ENCODE measurements at places on chromosomes 2 and 18.

GRCh38 chr2:72003124-72003523 is 144.5 kb downstream of the CYP26B1 start:
- no peak overlapping the region for H3K4me3 ChIP-seq
- DNase-seq: no peak
- no peaks in the 10 kb centered on the region for H3K36me3 ChIP-seq
- no peaks in the 10 kb centered on the region for H3K4me1 ChIP-seq
- no peak overlapping the region for H3K27ac ChIP-seq

- peaks cover 45% of the 10 kb centered on the region for H3K4me1 ChIP-seq
- peak; percentile 92 for DNase-seq
- peak overlapping the region; percentile 94 for H3K27ac ChIP-seq
Observed at GRCh38 chr2:42102024-42102590, 54.3 kb downstream of the PKDCC start.

GRCh38 chr2:241224018-241224850 is 35.8 kb downstream of the ANO7 start:
- H3K36me3 ChIP-seq: peaks cover 13% of the 10 kb centered on the region
- peaks cover 9% of the 10 kb centered on the region for H3K4me1 ChIP-seq
- peak overlapping the region; percentile 4 for H3K27ac ChIP-seq

DNA sequence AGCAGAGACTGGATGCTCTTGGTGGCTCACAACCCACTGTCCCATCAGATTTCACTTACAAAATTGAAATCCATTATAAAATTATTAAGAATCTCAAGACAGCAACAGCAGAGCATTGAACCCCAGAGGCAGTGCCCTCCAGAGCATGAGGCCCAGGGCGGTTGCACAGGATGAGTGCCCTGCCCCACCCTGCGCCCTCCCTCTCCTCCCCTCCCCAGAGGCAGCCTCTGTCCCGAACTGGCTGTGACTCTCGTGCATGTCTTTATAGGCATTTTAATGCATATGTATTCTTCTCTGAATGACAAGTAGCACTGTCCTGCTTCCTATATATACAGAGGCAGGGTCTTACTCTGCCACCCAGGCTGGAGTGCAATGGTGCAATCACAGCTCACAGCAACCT is 10.4 kb downstream of the MFSD2B start:
- no peaks in the 10 kb centered on the region for H3K4me1 ChIP-seq
- no peak for DNase-seq
- no peak overlapping the region for H3K4me3 ChIP-seq
- no peak overlapping the region for H3K27ac ChIP-seq

DNA sequence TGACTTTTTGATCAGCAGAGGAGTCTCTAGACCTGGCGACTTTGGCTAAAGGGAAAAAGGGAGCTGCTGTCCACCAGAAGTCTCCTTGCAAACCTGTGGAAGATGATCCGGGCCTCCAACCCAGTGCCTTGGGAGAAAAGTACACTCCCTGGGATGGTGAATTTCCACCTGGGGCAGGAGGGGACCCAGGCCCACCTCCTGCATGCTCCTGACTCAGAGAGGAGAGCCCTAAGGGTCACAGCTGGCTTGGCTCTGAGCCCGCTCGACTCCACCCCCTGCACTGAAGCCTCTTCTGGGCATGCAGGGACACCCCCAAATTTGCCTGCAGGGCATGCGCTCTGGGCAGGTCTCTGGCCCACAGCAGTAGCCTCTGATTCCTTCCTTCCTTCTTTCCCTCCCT is 66.5 kb downstream of the PDCL3 start:
- peaks cover 15% of the 10 kb centered on the region for H3K4me1 ChIP-seq
- no peak for DNase-seq
- no peaks in the 10 kb centered on the region for H3K36me3 ChIP-seq
- H3K27me3 ChIP-seq: peaks cover 4% of the 10 kb centered on the region

GRCh38 chr2:187541086-187542085 is 12.8 kb downstream of the TFPI start:
- no peaks in the 10 kb centered on the region for H3K36me3 ChIP-seq
- no peaks in the 10 kb centered on the region for H3K4me1 ChIP-seq
- no peak overlapping the region for H3K27ac ChIP-seq
- H3K4me3 ChIP-seq: no peak overlapping the region

- DNase-seq: no peak
- peaks cover 4% of the 10 kb centered on the region for H3K27me3 ChIP-seq
- peaks cover 10% of the 10 kb centered on the region for H3K36me3 ChIP-seq
- no peak overlapping the region for H3K27ac ChIP-seq
- no peak overlapping the region for H3K4me3 ChIP-seq
- peaks cover 19% of the 10 kb centered on the region for H3K4me1 ChIP-seq
Observed at GRCh38 chr2:96942907-96943632, 43.3 kb downstream of the FAM178B start.

- peaks cover 27% of the 10 kb centered on the region for H3K27me3 ChIP-seq
- H3K4me1 ChIP-seq: no peaks in the 10 kb centered on the region
- no peaks in the 10 kb centered on the region for H3K36me3 ChIP-seq
Observed at GRCh38 chr2:11551569-11552259, 17.9 kb downstream of the GREB1 start.

GRCh38 chr18:9804517-9805104 is 81.2 kb upstream of the TXNDC2 start:
- no peaks in the 10 kb centered on the region for H3K36me3 ChIP-seq
- H3K4me3 ChIP-seq: no peak overlapping the region
- DNase-seq: no peak
- H3K27me3 ChIP-seq: no peaks in the 10 kb centered on the region

- no peak overlapping the region for H3K4me3 ChIP-seq
- no peaks in the 10 kb centered on the region for H3K27me3 ChIP-seq
- no peak for DNase-seq
- H3K36me3 ChIP-seq: no peaks in the 10 kb centered on the region
- H3K4me1 ChIP-seq: no peaks in the 10 kb centered on the region
Observed at GRCh38 chr2:58514252-58514651, 273.1 kb upstream of the FANCL start.

GRCh38 chr2:148565272-148565894 is 79.2 kb upstream of the EPC2 start:
- DNase-seq: no peak
- peaks cover 5% of the 10 kb centered on the region for H3K27me3 ChIP-seq
- H3K27ac ChIP-seq: no peak overlapping the region
- peaks cover 22% of the 10 kb centered on the region for H3K4me1 ChIP-seq

GRCh38 chr2:29531626-29532025 is 389.8 kb downstream of the ALK start:
- no peak for DNase-seq
- H3K27me3 ChIP-seq: peaks cover 1% of the 10 kb centered on the region
- no peak overlapping the region for H3K27ac ChIP-seq

DNA sequence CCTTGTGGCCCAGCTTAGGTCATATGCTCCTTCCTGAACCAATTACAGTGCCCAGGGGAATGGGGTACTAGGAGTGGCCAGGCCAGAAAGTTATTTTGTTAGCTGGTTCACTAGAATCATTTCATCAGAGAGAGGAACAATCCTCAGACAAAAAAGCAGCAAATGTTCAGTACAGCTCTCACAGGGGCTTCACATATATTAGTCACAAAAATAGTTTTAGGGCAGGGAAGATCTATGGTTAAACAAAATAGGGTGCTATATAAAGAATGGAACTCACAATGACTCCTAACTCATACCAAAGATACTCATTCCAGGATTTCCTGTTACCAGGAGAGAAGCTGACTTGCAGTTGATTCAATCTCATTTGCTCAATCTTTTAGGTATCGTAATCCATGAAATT is 71.0 kb downstream of the CWC22 start:
- no peaks in the 10 kb centered on the region for H3K36me3 ChIP-seq
- H3K27me3 ChIP-seq: no peaks in the 10 kb centered on the region
- DNase-seq: no peak
- H3K4me1 ChIP-seq: no peaks in the 10 kb centered on the region
- H3K4me3 ChIP-seq: no peak overlapping the region

DNA sequence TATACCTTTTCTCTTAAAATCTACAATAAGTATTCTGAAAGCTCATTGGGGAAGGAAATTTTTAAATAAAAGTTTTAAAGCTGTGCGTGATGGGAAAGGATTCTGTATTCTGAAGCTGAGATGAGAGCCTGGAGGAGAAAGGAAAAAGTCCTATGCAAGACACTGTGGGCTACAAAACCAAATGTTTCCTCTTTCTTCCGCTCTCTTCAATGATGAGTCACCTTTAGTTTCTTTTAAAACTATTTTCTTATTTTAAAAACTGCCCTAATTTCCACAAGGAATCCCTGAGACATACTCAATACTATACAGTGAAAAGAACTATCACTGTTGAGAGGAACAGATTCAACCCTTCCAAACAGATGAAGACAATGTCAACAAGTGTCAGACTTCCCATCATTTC is 87.4 kb downstream of the INO80D start:
- H3K27me3 ChIP-seq: no peaks in the 10 kb centered on the region
- no peak for DNase-seq
- H3K27ac ChIP-seq: no peak overlapping the region

GRCh38 chr2:235594041-235594440 is 100.2 kb downstream of the AGAP1 start:
- no peak overlapping the region for H3K27ac ChIP-seq
- no peaks in the 10 kb centered on the region for H3K27me3 ChIP-seq
- H3K4me3 ChIP-seq: no peak overlapping the region
- no peak for DNase-seq

DNA sequence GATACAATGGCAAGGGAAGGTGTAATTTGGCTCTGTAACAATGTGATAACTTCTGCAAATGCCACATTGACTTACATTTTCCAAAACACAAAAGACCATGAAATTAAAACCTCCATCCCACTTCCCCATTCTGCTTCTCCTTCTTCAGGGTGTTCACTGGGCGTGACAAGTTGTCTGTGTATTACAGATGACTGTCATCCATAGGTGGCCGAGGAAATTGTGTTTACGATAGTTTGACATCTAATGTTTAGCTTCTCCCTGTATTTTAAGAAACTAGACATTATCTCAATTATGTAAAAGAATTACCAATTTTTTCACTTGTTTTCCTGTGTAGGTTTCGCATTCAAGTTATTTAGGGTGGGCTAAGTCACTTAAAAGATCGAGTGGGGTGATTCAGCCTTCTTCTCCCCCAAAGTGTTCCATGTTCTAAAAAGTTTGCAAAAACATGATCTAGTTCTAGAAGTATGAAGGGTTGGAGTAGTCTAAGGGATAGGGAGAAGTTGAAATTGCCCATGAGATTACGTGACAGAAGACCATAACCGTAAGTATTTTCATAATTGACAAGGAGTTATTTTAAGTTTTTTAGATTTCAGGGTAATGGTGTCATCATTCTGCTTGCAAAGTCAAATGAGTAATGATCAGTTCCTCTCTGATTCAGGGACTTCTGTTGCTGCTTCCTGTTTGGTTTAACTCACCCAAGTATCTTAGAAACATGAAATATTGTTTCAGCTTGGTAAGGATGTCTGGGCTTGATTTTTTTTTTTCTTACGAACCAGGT is 25.2 kb upstream of the CYTIP start:
- H3K27me3 ChIP-seq: no peaks in the 10 kb centered on the region
- no peak for DNase-seq
- H3K4me3 ChIP-seq: peak overlapping the region; percentile 71
- peaks cover 23% of the 10 kb centered on the region for H3K36me3 ChIP-seq

DNA sequence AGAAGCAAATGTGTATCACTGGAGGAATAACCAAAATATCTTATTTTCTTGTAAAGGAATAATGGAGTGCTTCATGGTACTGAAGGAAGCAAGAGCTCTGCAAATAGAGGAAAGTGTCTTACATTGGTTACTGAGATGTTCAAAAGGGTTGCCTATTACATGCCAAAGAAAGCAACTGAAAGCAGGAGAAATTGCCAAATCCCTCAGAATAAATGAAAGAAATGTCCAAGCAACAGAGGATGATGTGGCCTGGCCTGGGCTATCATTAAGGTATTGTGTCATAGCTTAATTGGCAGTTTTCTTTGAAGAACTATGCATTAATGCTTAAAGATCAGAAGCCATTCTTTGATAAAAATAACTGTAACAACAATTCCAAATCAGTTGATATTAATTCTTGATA is 173.7 kb downstream of the RAB3GAP1 start:
- H3K4me1 ChIP-seq: no peaks in the 10 kb centered on the region
- H3K36me3 ChIP-seq: no peaks in the 10 kb centered on the region
- DNase-seq: no peak
- H3K27me3 ChIP-seq: no peaks in the 10 kb centered on the region

- H3K4me3 ChIP-seq: no peak overlapping the region
- peaks cover 30% of the 10 kb centered on the region for H3K4me1 ChIP-seq
- no peak overlapping the region for H3K27ac ChIP-seq
- H3K36me3 ChIP-seq: peaks cover 33% of the 10 kb centered on the region
- H3K27me3 ChIP-seq: no peaks in the 10 kb centered on the region
Observed at GRCh38 chr2:27667446-27667845, 3.8 kb downstream of the SLC4A1AP start.

DNA sequence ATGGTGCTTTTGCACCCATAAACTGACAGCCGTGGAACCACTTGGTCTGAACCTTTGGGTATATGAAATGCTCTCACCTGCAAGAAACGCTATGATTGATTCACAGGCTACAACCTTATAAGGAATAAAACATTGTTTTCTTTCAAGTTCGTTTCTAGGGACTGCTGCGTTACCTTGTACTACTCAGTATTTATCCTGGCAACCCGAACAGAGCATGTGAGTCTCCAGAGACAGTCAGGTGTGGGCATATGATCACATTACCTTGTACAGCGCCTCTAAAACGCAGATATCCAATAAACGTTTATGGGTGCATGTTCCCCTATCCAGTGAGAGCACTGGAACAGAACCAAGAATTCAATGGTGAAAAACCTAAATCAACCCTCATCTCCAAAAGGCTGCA is 1.7 kb downstream of the CCBE1 start:
- no peak overlapping the region for H3K27ac ChIP-seq
- H3K27me3 ChIP-seq: peaks cover 74% of the 10 kb centered on the region
- peaks cover 5% of the 10 kb centered on the region for H3K4me1 ChIP-seq
- H3K36me3 ChIP-seq: no peaks in the 10 kb centered on the region

GRCh38 chr2:99507937-99508818 is 18.4 kb upstream of the REV1 start:
- H3K4me1 ChIP-seq: peaks cover 6% of the 10 kb centered on the region
- H3K36me3 ChIP-seq: no peaks in the 10 kb centered on the region
- H3K27ac ChIP-seq: no peak overlapping the region
- no peak overlapping the region for H3K4me3 ChIP-seq
- H3K27me3 ChIP-seq: peaks cover 2% of the 10 kb centered on the region

- H3K36me3 ChIP-seq: peaks cover 5% of the 10 kb centered on the region
- H3K27ac ChIP-seq: no peak overlapping the region
- no peaks in the 10 kb centered on the region for H3K4me1 ChIP-seq
- DNase-seq: no peak
Observed at GRCh38 chr2:113266431-113266830, 12.3 kb downstream of the PAX8 start.

- H3K4me1 ChIP-seq: no peaks in the 10 kb centered on the region
- no peak overlapping the region for H3K27ac ChIP-seq
- no peaks in the 10 kb centered on the region for H3K27me3 ChIP-seq
- DNase-seq: no peak
Observed at GRCh38 chr18:52824126-52824525, 484.1 kb downstream of the DCC start.
